ENCODE measurements at places on chromosomes 16 and 17.

DNA sequence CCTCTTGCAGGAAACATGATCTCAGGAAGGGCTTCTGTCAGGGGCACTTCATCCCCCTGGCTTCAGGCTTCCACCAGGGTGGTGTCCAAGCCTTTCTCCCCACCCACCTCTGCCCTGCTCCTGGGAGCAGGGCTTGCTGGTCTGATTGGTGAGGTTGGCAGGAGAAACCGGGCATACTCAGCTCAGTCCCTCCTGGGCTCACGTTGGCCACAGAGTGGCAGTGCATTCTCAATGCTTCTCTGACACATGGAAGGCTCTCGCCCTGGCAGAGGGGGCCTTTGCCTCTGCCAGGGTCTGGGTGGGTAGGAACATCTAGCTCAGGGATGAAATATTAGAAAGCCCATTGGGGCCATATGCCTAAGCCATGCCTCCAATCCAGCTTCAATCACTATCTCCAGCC is 142.8 kb downstream of the AXIN2 start:
- DNase-seq = no peak

DNA sequence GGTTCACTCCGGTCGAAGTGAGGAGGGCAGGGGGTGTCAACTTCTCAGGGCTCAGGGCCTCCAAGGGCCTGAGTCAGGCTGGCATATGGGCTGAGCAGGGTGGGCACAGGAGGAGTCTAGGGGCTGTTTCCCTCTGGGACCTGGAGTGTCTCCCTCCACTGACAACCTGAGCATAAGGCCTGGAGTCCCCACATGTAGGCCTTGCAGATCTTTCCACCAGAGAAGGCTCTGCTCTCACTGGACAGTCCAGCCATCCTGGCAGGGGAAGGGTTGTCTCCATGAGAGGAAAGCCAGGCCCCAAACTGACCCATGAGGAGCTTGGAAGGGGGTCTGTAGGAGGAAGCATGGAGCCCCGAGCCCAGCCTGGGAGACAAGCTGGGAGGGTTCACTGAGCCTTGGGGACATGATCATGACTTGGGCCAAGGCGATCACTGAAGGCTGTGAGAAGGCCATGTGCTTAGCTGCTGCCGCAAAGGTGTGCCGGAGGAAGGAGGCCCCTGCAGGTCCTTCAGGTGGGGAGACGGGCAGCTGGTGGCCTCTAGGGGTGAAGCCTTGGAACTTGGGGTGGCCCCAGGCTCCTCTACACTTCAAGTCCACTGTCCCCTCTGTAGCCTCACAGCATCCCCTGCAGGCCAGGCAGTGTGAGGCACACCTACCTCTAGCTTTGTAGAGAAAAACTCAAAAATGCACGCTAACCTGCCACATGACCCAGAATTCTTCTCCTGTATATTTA is 9.9 kb downstream of the CMTM2 start:
- peak; percentile 20 for DNase-seq

DNA sequence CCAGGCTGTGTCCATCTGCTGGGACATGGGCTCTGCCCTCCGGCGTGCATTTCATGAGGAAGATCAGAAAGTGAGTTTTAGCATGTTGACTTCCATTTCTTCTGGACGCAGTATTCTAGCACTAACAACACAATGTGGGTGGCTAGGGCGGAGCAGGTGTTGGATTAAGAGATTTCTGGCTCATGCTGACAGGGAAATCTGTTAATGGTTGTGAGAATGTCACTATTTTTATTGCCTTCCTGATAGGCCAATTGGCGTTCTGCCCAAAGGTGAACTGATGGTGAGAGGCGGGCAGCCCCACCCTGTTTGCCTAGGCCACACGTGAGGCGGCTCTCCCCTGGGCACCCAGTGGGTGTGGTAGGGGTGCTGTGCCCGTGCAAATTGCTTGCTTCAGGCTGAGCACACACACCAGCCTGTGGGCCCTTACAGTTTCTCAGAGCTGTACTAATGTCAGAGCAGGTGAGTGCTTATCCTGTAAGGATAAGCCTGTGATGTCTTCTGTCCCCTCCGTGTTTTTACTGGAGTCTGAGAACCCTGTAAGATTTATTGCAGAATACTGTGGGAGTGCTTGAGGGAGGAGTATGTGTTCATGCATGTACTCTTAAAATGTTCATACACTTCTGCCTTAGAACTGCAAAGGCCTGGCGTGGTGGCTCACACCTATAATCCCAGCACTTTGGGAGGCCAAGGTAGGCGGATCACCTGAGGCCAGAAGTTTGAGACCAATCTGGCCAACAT is 30.9 kb downstream of the PGS1 start:
- DNase-seq = no peak

GRCh38 chr16:1708083-1708767 is 2.2 kb downstream of the MAPK8IP3 start:
- DNase-seq = no peak

- no peak for DNase-seq
Observed at GRCh38 chr17:13631529-13631928, 29.8 kb upstream of the HS3ST3A1 start.

- DNase-seq = no peak
Observed at GRCh38 chr17:45009676-45010467, 41.6 kb downstream of the DCAKD start.

DNA sequence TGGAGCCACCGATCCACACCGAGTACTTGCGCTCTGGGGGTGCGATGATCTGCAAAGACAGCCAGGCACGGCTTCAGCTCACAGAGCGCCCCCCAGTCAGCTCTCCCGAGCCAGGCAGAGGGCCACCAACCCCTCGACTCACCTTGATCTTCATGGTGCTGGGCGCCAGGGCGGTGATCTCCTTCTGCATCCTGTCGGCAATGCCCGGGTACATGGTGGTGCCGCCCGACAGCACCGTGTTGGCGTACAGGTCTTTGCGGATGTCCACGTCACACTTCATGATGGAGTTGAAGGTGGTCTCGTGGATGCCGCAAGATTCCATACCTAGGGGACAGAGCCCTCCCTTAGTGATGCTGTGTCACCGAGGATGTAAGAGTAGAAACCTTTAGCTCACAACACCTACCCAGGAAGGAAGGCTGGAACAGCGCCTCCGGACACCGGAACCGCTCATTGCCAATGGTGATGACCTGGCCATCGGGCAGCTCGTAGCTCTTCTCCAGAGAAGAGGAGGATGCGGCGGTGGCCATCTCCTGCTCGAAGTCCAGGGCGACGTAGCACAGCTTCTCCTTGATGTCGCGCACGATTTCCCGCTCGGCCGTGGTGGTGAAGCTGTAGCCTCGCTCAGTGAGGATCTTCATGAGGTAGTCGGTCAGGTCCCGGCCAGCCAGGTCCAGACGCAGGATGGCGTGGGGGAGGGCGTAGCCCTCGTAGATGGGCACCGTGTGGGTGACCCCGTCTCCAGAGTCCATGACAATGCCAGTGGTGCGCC is 1.6 kb downstream of the ACTG1 start:
- no peak for DNase-seq

DNA sequence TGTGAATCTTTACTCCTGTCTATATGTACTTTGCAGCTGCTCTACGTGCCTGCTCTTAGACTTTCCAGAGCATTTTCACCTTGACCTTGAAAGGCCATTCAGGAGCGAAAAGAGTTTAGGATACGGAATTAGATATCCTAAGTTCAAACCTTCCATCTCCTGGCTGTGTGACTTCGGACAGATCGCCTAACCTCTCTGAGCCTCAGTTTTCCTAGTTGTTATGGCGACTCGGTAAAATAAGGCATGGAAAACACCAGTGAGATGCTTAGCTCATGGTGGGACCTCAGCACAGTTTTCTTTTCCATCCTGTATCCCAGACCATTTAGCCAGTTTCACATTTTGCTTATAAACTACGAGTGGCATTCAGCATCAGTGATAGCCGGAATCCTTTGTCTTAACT is 233.7 kb downstream of the RBFOX1 start:
- DNase-seq = no peak

- DNase-seq = no peak
Observed at GRCh38 chr17:42135664-42136653, 13.4 kb downstream of the HSPB9 start.

DNA sequence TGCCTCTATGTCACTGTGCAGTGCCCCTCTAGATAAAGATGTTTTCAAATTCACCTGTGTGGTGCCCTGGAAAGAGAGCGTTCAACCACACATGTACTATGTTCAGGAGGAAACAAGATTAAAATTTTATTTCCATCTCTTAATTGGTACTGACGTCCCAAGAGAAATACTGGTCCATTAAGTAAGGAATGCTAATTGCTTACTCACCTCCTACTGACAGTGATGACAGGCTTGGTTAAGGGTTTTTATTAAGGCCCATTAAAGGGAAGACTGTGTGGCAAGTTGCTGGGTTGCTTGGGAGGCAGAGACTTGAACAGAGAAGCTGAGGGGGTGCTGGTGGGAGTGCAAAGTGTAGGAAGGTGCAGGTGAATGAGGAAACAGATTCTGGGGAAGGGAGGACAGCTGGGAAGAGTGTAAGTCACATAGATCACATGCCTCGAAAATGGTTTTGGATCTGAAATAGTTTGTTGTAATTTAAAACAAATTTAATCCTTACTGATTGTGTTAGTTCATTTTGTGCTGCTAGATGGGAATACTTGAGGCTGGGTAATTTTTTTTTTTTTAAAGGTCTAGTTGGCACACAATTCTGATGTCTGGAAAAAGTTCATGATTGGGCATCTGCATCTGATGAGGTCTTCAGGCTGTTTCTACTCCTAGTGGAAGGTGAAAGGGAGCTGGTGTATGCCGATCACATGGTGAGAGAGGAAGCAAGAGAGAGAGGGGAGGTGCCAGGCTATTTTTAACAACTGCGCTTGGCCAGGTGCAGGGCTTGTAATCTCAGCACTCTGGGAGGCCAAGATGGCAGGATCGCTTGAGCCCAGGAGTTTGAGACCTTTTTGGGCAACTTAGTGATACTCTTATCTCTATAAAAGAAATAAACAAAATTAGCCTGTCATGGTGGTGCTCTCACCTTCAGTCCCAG is 140.5 kb downstream of the CACNG3 start:
- DNase-seq = no peak

DNA sequence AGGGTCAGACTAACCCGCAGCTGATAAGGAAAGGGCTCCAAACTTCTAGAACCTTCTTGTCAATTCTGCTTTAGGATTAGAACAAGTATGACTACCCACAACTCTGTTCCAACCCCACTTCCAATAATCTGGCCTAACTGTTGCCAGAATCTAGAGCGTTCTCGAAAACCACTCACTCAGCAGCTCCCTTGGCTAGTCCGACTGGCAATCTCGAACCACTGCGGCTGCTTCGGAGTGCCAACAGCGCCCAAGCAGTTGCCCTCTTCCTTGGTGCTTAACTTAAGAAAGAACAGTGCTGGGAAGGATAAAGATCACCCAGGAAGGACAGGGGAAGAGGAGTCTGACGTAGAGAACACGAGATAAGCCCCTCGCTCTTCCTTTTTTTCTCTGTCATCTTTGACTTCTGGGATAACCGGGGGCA is 818 bp downstream of the DNAJC7 start:
- no peak for DNase-seq

GRCh38 chr16:30444231-30445148 is 1.2 kb downstream of the SEPHS2 start:
- DNase-seq = no peak

DNA sequence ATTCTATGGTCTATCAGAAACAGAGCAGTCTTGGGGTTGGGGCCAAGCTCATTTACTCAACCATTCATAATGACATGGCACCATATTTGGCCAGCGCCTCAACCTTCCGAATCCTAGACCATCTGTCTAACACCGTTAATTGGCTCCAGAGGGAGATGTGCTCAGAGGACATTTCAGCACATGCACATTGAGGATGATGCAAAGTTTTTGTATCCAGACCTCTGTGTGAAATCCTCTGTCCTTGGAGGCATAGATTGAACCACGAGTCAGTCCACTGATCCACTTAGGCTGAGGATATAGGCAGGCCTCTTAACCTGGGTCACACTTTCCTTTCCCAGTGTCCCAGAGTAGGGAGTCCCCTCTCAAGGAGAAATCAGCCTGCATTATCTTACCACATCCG is 85.5 kb downstream of the SHISA6 start:
- no peak for DNase-seq

- DNase-seq = peak; percentile 37
Observed at GRCh38 chr17:80035937-80036714, at the start of gene CCDC40. Gene CCDC40, plus strand, starts transcription at chr17:80036642. Its CDS starts 21 bp downstream, at chr17:80036663.

GRCh38 chr16:81695321-81696165 is 83.5 kb upstream of the PLCG2 start:
- no peak for DNase-seq

- no peak for DNase-seq
Observed at GRCh38 chr16:35188288-35189155, 1729.1 kb downstream of the TP53TG3F start.

DNA sequence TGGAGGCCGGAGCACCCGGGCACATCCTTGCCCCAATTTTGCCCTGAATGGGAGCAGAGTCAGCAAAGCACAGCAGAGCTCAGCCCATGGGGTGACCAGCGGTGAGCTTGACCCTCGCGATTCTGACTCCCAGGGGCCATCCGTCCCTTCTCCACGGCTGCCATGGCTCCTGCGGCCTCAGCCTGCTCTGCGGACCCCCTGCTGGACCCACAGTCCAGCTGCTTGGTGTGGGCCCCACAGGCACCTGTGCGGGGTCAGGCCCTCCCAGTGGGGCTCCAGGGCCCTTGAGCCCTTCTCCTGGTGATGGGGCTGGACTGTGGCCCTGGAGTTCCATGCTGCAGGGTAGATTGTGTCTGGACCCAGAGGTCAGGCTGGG is 144.2 kb downstream of the ENGASE start:
- no peak for DNase-seq

- DNase-seq = no peak
Observed at GRCh38 chr16:29316761-29317183, 89.7 kb downstream of the NPIPB11 start.

- no peak for DNase-seq
Observed at GRCh38 chr17:49063652-49064051, 66.5 kb downstream of the IGF2BP1 start.

DNA sequence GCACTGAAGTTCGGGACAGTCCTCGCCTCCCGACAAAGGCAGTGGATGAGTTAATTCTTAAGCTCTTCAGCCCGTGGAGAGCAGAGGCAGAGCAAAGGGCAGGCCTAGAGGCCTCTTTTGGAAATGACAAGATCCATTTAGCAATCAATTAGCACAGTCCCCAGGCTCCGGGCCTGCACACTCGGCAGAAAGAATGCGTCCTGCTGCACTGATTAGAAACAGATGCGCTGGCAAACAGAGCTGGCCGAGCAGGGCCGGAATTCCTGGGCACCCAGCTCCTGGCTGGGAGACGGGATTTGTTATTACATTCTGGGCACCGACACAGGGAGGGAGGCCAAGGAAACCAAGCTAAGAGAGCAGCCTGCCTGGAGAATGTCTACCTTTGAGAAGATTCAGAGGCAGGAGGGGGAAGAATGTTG is 162.9 kb downstream of the COPRS start:
- no peak for DNase-seq

- no peak for DNase-seq
Observed at GRCh38 chr16:105521-105920, 27.5 kb downstream of the MPG start.

DNA sequence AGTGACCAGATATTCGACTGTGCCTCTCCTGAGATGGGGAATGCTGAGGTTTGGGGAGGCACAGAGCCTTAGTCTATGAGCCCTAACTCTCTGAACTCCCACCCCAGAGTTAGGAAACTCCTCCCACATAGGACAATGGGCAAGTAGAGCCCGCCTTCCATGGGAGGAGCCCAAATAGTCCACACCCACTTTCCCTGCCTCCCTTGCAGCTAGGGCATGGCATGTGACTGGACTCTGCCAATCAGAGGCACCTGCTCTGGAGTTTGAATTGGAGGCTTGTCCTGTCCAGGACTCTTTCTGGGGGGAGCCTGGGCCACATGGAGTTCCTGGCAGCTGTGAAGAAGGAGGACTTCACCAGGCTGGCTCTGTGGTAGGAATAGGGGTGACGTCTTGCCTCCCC is 48.4 kb downstream of the SOCS1 start:
- no peak for DNase-seq

Data from KG1 (cell line).